Activated CD8-positive, alpha-beta memory T cell treated with anti-CD3 and anti-CD28 coated beads for 1 hour (primary cell): ENCODE measurements at places on chromosomes 5 and 9.

DNA sequence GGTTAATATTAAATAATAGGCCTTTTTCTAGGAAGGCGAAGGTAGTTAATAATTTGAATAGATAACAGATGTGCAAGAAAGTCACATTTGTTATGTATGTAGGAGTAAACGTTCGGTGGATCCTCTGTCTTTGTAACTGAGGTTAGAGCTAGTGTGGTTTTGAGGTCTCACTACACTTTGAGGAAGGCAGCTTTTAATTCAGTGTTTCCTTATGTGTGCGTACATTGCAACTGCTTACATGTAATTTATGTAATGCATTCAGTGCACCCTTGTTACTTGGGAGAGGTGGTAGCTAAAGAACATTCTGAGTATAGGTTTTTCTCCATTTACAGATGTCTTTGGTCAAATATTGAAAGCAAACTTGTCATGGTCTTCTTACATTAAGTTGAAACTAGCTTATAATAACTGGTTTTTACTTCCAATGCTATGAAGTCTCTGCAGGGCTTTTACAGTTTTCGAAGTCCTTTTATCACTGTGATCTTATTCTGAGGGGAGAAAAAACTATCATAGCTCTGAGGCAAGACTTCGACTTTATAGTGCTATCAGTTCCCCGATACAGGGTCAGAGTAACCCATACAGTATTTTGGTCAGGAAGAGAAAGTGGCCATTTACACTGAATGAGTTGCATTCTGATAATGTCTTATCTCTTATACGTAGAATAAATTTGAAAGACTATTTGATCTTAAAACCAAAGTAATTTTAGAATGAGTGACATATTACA is 45.7 kb downstream of the TGFBR1 start:
- no peak for DNase-seq

GRCh38 chr9:14219850-14220249 is 94.1 kb downstream of the NFIB start:
- DNase-seq: no peak

GRCh38 chr9:133008406-133008805 is 22.4 kb upstream of the GTF3C5 start:
- no peak for DNase-seq

- DNase-seq: no peak
Measured at GRCh38 chr9:5644501-5644900, 15.6 kb downstream of the RIC1 start.

- DNase-seq: no peak
Measured at GRCh38 chr5:83993803-83994202, 273.1 kb upstream of the HAPLN1 start.
